ENCODE measurements at places on chromosomes 12 and 14.

DNA sequence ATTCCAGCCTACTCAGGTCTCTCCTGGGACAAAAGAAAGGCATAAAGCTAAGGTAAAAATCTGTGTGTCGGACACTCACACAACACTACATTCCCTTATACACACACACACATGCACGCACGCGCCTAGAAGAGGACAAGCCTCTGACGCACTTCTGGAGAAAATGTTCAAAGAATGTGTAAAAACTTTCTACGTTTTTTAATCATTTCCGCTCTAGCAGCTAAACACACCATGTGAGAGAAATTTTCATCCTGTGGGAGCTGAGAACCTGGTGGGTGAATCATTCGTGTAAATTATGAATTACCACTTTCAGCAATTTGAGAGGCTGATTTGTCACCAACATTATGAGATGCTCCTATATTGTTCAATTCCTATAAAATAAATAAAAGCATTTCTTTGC is 494.5 kb downstream of the TMEM132D start:
- no peak for DNase-seq

GRCh38 chr12:63276537-63277365 is 125.8 kb upstream of the AVPR1A start:
- no peak for DNase-seq

- no peak for DNase-seq
Measured at GRCh38 chr12:59636945-59637691, 41.3 kb downstream of the SLC16A7 start.

DNA sequence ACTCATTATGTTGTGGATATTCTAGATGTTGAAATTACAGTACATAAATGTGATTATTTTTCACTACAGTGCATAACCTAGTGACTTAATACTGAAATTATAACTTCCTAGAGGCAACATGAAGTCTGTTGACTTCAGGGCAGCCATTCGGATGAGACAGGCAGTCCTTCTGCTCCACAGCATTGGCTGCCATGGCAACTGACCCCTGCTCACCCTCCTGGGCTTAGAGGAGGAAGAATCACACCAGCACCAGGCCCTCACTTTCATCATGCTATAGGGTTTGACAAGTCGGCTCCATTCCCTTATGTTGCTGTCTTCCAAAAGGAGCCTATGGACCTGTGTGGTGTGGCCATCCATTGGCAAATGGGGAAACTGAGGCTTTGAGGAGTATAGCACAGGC is 233.5 kb upstream of the TMEM132C start:
- DNase-seq: no peak

GRCh38 chr14:100683578-100683977 is 43.1 kb upstream of the DLK1 start:
- no peak for DNase-seq

DNA sequence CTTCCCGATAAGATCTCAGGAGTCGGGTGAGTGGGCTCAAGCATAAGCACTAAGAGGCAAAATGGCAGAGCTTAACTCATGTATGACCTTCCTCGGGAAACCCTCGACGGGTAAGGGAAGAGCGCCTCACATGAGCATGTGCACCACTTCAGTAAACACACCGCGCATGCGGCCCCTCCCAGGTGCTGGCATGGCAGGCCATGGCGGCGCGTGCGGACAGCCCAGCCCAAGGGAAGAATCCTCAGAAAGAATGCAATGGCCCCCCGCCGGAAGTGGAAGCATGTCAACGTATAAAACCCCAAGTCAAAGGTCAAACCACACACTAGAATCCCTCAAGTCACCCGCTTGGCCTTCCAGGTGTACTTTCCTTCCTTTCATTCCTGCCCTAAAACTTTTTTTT is 6.6 kb upstream of the TNFAIP2 start:
- DNase-seq: no peak
